Left lobe of liver (tissue), 2 donors: ENCODE measurements at places on chromosomes 12 and 14.

DNA sequence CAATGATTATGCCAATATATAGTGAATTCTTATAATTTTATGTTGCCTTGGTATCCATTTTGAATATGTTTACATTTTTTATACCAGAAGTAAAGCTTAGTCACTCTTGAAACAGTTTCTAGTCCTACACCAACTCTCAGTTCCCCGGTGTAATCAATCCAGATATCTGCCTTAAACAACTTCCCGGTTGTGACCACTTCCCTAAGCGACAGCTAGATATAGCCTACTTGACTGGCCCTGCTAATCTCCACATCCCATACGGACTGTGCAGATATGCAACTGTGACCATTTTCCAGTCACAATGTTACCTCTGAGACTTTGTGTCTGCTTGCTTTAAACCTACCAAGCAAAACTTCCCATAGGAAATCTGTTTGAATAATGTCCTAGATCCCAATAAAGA lies 1551.5 kb upstream of the SEL1L start:
- no peak for DNase-seq

DNA sequence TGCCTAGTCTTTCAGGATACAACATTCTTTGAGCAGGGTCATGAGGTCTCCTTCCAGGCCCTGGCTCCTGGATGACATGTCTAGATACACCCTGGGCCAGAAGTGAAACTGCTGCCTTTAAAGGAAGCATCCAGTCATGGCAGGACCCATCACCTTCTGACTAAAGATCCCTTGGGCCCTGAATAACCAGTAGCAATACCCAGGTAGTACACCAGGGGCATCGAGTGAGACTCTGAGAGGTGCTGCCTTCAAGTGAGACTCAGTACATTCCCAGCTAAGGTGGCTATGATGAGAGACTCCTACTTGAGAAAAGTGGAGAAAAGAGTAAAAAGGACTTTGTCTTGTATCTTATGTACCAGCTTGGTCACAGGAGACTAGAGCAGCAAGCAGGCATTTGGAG lies 23.5 kb downstream of the OR6C68 start:
- DNase-seq: no peak

GRCh38 chr14:91290986-91291385 lies 46.5 kb upstream of the GPR68 start:
- no peak for DNase-seq

DNA sequence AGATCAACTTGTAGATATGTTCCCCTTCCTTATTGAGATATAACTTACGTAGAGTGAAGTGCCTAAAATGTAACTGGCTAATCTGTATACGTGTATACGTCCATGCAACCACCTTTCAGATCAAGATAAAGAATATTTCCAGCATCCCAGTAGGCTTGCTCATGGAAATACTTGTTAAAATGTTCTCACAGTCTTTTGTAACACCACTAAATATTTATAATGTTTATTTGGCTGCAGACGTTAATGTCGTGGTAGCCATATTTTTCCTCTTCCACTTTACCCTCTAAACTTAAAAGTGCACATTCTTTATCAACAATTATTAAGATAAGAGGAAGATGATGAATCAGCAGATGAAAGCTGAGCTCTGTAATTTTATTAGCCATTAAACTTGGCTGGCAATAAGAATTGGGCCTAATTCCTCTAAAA lies 447.4 kb downstream of the AEBP2 start:
- no peak for DNase-seq

DNA sequence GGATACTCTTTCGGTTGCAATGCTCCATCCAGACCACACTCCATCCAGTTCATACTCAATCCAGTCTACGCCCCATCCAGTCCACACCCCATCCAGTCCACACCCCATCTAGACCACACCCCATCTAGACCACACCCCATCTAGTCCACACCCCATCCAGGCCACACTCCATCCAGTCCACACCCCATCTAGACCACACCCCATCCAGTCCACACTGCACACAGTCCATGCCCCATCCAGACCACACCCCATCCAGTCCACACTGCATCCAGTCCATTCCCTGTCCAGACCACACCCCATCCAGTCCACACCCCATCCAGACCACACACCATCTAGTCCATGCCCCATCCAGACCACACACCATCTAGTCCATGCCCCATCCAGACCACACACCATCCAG lies 116.0 kb upstream of the RTL1 start:
- no peak for DNase-seq

DNA sequence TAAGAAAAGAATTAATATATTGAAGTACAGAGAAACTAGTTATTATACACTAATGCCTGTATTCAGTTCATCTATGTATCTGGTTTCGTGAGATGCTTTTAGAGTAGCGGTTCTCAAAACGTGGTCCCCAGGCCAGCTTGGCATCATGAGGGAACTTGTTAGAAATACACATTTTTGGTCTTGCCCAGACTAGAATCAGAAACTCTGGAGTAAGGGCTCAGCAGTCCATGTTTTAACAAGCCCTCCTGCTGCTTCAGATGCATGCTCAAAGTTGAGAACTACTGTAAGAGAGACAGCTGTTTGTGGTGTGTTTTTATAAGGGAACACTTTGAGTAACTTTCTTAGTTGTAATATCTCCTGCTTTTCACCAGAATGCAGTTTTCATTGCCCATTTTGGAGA lies 18.1 kb downstream of the GPATCH2L start:
- no peak for DNase-seq

DNA sequence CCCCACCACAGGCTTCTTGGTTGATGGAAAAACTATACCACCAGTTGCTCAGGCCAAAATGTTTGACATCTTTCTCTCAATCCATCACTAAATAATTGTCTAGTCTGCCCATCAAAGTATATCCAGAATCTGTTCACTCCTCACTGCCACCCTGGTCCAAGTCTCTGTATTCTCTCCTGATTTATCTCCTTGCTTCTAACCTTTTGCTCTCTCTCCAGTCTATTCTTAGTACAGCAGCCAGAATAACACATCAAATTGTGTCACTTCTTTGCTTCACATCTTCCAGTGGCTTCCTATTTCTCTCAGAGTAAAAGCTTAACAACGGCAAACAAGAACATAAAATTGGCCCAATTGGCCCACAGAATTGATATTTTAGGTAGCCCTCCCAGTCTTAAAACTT lies 272.8 kb downstream of the IPO8 start:
- DNase-seq: no peak

GRCh38 chr12:22459838-22460490 lies 84.4 kb downstream of the C2CD5 start:
- DNase-seq: no peak

DNA sequence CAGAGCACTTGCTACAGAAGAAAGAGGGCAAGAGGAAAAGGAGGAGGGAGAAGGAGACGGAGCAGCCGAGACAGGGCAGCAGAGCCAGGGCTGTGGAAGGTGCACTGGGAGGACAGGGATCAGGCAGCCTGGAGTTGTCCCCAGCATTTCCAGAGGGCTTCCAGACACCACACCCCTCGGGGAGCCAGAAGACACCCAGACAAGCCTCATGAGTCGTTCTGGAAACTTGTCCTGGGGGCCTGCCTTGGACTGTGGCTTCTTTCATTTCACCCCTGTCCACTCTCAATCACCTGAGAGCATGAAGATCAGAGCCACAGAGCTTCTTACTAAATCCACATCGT lies 14.1 kb downstream of the CMKLR1 start:
- no peak for DNase-seq

DNA sequence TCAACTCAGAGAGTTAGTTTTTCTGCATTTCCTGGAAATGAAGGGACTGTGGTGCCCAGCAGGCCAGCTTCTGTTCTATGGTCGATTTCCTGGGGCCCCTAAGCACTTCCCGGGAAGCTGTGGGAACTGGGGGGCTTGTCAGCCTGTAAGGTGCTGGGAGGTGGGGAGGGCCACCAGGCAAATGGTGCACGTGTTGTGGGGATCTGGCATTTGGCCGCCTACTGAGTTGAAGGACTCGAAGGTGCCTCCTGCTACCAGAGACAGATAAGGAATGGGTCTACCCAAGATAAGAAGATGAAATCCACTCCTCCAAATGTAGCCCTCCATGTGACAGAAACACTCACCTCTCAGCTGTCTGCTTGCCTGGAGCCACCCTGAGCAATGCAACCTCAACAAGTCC lies 341.7 kb downstream of the DPF3 start:
- no peak for DNase-seq

DNA sequence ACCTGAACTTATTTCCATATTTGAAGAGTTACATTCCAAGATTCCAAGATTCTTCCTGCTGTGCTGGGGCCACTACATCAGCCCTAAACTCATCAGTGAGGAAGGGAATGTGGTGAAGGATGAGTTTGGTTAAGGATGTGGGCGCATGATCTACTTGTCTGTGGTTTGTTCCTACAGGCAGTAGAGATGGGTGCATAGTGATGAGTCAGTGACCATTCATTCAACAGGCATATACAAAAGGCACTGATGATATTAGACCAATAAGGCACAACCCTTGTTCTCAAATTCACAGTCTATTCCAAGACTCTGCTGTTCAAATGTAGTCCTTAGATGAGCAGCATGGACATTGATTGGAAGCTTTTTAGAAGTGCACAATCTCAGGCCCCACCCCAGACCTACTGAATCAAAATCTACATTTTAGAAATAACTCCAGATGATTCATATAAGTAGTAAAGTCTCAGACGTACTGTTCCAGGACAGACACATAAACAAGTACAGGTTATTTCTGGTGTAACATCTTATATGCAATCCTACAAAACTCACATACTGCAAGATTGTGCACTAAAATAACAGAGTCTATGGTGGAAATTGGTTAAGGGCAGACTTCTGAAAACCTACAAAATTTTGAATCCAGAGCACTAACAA lies 47.7 kb upstream of the MAP3K9 start:
- DNase-seq: no peak

DNA sequence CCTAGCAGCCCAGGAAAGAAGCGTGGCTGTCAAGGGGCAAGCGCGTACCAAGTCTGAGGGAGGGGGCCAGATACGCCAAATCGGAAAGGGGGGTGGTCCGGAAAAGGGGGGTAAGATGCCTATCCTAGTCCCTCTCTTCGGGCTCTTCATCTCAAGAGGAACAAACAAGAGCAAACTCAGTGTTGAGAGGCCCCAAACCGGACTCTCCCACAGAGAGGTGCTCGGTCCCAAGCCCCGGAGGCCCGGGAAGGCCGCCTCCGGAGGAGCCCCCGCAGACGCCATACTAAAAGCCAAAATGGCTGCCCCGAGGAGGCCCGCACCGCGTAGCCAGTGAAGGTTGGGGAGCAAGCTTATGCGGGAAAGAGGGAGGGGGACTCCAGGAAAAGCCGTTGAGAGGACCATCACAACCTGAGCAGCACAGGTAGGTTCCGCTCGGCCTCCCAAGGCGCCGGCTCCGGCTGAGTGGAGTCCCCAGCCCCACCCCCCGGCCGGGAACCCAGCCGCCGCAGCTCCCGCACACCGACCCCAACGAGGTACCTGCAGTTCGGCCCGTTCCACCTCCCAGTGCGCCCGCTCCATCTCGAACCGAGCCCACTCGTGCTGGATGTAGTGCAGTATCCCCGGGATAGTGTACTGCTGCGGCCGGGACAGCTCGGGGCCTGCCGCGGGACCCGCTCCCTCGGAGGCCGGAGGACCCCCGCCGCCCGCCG lies at the start of gene AP4S1:
Gene AP4S1, plus strand, starts transcription at position 283 of the 710 bp plus-strand sequence. CDS start 40,548 bp downstream, outside the sequence.
- DNase-seq: peak; percentile 63

DNA sequence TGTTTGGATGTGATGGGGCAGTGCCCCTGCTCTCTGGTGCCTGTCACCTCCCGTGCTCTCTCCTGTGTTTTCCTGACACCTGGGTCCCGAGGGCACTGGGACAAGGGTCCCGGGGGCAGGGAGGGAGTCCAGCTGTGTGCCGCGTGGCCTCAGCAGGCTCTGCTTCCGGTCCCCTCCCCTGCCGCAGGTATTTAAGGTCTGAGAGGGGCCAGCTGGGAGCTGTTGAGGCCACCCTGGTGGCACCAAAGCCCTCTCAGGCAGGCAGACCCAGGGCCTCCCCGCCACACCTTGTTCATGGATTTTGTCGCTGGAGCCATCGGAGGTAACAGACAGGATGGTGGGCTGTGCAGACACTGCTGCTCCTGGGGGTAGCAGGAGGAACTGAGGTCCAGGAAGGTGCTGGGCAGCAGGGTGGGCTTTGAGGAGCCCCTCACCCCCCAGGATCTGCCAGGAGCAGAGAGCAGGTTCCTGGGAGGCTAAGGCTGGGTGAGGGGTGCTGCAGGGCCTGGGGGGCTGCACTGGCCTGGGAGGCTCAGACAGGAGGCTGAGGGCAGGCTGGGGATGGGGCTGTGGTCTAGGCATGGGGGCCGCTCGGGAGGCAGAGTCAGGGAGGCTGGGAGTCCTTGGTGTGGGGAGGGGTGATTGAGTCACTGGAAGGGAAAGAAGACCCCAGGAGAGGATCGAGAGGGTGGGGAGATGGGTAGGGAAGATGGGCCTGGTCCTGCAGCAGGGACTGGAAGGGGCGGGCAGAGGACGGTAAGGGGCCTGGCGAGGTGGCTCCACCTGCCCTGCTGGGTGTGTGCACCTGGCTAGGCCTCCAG lies at the start of gene SLC25A47:
Gene SLC25A47, plus strand, starts transcription at position 219 of the 821 bp plus-strand sequence. Its CDS starts 76 bp downstream, at position 295.
- DNase-seq: peak; percentile 96

DNA sequence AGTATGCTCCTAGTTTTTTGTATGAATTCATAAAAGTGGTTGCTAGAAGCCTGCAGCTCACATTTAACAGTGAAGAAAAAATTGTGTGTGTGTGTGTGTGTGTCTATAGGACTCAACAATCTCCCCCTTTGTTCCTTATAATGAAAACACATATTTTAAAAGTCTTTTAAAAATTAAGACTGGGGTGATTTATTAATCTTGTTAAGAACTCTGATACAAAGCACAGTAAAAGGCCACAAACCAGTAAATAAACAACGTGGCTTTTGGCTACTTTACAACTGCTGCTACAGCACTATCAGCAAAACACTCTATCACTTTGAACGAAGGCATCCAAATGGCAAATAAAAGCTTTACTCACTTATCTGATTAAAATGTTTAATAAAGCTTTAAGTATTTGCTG lies 594 bp upstream of the VCPKMT start:
- no peak for DNase-seq

DNA sequence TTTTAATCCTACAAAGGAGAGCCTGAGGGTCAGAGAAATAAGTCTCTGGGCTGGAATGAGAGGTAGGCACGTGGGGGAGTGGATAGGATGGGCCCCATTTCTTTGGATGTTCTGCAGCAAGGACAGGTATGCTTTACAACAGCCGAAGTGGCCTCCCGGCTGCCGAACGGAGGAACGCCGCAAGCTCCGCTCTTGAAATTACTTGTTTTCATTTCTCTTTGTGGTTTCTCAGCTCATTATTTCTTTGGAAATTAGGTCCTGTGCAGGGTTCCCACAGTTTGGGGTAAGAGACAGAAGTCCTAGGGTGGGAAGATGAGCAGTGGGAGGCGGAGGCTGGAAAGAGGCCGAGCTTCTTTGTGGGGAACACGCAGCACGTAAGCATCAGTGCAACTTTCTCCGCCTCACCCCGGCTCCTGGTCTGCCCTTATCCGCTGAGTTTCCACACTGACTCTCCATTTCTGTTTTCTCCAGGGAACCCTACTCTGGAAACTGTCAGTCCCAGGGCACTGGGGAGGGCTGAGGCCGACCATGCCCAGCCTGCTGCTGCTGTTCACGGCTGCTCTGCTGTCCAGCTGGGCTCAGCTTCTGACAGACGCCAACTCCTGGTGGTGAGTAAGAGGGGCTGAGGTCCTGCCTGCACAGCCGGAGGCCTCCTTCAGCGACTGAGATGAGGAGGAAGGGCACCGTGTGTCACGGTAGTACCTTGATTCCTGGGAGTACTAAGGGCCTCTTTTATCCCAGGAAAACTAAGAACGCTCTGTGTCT lies 2.0 kb downstream of the WNT5B start:
- DNase-seq: no peak

GRCh38 chr12:107306141-107306659 lies 212.9 kb upstream of the CRY1 start:
- DNase-seq: no peak
